ENCODE measurements at places on chromosomes 5 and 9. TPM values are rescaled to one million over a fixed set of nuclear protein-coding genes. Genes with fewer than 3 reads are reported as not detected.

GRCh38 chr5:169700611-169701010 is 63.5 kb downstream of the DOCK2 start:
- peaks cover 57% of the 10 kb centered on the region for H3K36me3 ChIP-seq
- peaks cover 14% of the 10 kb centered on the region for H3K4me1 ChIP-seq
- no peak overlapping the region for H3K4me3 ChIP-seq
- no peak for DNase-seq
- no peaks in the 10 kb centered on the region for H3K27me3 ChIP-seq

- H3K4me3 ChIP-seq: no peak overlapping the region
- DNase-seq: peak; percentile 64
- peaks cover 9% of the 10 kb centered on the region for H3K27me3 ChIP-seq
- H3K36me3 ChIP-seq: peaks cover 2% of the 10 kb centered on the region
- H3K4me1 ChIP-seq: no peaks in the 10 kb centered on the region
- no peak overlapping the region for H3K27ac ChIP-seq
Measured at GRCh38 chr5:1737790-1738405, 61.7 kb downstream of the MRPL36 start.

DNA sequence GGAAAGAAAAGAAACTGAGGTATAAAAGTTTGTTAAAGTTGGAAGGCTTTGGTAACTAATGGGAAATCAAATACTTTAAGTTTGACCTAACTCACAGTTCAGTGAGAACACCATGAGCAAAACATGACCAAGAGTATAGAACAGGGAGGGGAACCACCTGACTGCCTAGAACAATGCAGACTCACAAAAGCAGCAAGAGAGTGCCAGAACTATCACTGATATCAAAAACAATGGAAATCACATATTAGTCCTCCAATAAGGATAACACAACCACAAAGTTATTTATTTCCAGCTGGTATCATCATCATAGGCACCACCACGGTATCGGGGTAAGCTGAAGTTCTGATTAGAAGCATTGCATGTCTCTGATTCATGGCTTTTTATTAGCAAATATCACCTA is 77.5 kb downstream of the TRPM6 start:
- H3K4me1 ChIP-seq: no peaks in the 10 kb centered on the region
- DNase-seq: no peak
- no peak overlapping the region for H3K4me3 ChIP-seq
- no peaks in the 10 kb centered on the region for H3K36me3 ChIP-seq
- no peak overlapping the region for H3K27ac ChIP-seq

- H3K36me3 ChIP-seq: peaks cover 3% of the 10 kb centered on the region
- no peaks in the 10 kb centered on the region for H3K27me3 ChIP-seq
- H3K4me3 ChIP-seq: no peak overlapping the region
- DNase-seq: no peak
- no peaks in the 10 kb centered on the region for H3K4me1 ChIP-seq
Measured at GRCh38 chr9:137349471-137350033, 47.5 kb upstream of the NRARP start.

DNA sequence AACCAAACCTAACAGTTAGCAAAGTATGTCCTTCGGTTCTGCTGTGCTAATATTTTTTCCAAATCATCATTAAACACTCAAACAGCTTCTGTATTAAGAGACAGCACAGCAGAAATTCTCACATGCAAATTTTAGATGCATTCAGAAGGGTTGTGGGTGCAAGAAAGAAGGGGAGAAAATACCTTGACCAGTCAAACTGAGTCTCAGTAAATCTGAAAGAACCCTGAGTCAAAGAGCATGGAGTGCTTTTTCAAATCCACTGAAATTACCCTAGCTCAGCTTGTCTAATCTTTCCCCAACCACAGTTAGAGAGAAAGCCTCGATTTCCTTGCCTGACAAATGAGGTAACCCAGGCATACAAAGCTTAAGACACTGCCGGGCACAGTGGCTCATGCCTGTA is 55.1 kb downstream of the RETREG1 start:
- H3K4me1 ChIP-seq: peaks cover 24% of the 10 kb centered on the region
- DNase-seq: no peak
- peaks cover 11% of the 10 kb centered on the region for H3K36me3 ChIP-seq
- no peak overlapping the region for H3K27ac ChIP-seq
- no peak overlapping the region for H3K4me3 ChIP-seq

- no peaks in the 10 kb centered on the region for H3K36me3 ChIP-seq
- H3K27ac ChIP-seq: no peak overlapping the region
- H3K27me3 ChIP-seq: peaks cover 53% of the 10 kb centered on the region
- peak overlapping the region; percentile 66 for H3K4me3 ChIP-seq
- H3K4me1 ChIP-seq: peaks cover 4% of the 10 kb centered on the region
Measured at GRCh38 chr5:140044041-140044440, 942 bp upstream of the NRG2 start.

DNA sequence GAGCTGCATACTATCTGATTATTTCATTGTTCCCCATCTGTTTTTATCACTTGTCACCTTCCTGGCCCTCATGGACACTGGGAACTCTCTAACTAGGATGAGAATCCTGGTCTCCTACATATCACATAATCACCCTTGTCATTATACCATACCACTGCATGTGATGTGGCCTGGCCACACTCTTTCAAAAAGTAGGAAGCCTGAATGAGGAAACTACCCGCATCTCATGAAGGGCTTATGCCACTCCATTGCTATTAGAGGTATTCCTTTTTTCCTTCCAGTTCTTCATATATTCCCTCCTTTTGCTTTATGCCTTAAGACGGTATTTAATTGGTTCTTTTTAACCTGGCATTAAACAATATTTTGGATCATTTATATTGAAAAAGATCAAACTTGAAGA is 1341.4 kb upstream of the NUDT12 start:
- H3K36me3 ChIP-seq: no peaks in the 10 kb centered on the region
- no peak overlapping the region for H3K27ac ChIP-seq
- H3K4me3 ChIP-seq: no peak overlapping the region
- H3K27me3 ChIP-seq: no peaks in the 10 kb centered on the region
- no peak for DNase-seq
- H3K4me1 ChIP-seq: no peaks in the 10 kb centered on the region

Gene SLC34A3
- total RNA-seq: not detected

Data from activated CD8-positive, alpha-beta T cell treated with anti-CD3 and anti-CD28 coated beads for 36 hours (primary cell).